Activated CD4-positive, CD25-positive, alpha-beta regulatory T cell (primary cell): ENCODE measurements at places on chromosomes 1 and 21.
A peak's percentile ranks its signal among the peaks of the same experiment; 100 is the strongest.

DNA sequence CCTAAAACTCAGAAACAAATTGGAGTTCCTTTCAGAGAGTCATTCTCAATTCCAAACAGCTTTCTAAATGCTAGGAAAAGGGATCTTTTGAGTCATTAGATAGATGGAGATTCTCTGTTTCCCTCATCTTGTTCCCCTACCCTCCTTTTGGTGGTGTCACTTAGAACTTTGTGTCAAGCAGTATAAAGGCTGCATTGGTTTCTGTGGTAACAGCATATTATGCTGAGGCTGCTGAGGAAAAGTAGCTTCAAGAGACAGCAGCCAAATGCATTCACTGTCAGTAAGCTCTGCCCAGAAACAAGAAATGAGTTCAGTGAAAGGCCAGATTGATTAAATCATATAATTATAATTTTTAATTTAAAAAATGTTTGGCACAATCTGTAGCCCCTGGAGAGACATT, 144.1 kb downstream of the LRRC40 start:
- DNase-seq: no peak

DNA sequence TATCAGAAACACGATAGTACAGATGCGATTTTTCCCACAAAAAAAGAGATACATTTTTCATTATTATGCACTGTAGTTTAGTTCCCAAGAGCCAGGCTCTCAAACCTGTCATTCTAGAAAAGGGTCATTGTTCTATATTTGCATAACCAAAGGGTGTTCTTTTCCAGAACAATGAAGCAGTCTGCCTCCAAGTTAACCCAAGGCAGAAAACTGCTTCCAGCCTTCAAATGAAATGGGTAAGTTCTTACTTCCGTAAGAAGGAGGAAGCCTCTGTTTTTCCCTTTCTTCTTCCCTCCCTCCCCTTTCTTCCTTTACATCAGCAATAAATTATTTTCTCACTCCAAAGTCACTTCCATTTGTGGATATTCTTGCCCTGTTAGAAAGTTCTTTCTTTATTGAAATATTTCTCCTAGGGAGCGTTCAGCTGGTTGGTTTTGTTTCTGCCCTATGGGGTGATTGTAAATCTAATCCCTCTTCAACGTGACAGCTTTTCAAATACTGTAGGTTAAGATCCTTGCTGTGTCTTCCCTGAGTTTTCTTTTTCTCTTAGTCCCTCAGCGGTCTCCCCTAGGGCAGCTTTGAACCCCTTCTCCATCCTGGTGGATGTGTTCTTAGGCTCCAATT, 77.3 kb upstream of the PTGFRN start:
- DNase-seq: no peak

DNA sequence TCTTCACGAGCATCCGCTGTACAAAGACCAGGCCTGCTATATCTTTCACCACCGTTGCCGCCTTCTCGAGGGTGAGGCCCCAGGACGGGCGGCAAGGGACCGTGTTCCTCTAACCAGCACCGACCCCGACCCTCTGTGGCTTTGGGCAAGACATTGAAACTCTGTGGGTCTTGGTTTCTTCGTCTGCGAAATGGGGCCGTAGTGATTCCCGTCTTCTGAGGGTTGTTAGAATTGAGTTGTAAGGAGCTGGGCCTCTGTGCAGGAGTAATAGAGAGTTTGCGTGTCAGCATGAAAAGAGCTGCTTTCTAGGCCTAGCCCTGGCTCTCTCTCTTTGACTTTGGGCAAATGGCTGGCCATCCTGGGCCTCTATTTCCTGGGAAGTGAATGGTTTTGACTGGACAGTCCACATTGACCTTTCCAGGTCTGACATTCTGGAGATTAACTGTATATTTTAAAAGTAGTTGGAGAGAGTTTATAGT, 591 bp downstream of the MRPL37 start:
- DNase-seq: no peak

DNA sequence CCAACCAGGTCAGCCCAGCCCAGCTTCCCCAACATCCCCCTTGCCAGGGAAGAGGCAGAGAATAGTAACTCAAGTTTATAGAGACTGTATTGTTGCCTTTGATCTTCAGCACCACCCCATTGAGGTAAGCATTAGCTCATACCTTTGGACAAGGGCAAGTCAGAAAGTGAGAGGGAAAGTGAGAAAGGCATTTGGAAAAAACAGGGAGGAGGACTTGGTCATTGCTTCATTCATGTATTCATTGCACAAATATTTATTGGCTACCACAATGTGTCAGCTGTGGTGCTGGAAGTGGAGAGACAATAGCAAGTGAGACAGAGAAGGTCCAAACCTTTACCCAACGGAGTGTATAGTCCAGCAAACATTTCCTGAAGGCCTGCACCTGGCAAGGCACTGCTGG, 561.2 kb downstream of the KIF26B start:
- no peak for DNase-seq

DNA sequence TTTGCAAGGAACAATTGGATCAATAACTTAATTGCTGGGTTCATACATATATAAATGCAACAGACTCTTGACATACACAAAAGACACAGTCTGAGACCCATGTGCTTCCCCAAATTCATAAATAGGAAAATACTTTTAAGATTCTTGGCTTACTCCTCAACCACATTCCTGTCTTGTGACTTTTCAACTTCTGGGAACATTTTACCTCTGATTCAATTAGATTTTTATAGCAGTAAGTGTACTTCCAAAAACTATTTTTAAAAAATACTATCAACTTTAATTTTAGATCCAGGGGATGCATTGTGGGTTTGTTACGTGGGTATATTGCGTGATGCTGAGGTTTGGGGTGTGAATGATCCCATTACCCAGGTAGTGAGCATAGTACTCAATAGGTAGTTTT, 406.7 kb downstream of the RPS6KC1 start:
- no peak for DNase-seq

- DNase-seq: no peak
Measured at GRCh38 chr1:161910604-161911003, 113.1 kb downstream of the OLFML2B start.

DNA sequence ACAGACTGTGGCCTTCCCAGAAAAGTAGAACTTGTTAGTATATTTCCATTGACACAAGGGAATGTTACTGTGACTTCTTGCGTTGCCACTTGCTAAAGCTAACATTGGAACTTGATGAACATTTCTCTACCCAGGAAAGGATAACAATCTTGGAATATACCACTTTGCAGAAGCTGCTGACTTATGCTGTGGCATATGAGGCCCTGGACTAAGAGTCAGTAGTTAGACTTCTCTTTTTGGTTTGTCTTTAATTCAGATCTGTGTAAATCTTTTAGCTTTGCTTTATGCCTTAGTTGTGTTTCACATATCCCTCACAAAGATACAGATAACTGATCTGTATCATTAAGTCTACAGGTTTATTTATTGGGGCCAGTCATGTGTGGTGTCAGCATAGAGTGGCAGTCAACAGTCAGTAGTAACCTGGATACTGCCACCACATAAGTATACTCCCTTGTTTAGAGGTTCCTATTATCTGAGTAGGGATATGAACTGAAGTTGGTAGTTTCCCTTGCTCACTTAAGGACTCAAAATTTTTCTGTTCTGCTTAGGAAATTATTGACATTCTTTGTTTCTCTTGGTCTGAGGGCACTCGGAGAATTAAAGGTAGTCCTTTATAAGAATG, 14.7 kb downstream of the RNF2 start:
- DNase-seq: no peak

GRCh38 chr1:208161656-208162375, 82.4 kb downstream of the PLXNA2 start:
- DNase-seq: no peak

GRCh38 chr1:38997034-38997900, 6.2 kb downstream of the AKIRIN1 start:
- DNase-seq: no peak

DNA sequence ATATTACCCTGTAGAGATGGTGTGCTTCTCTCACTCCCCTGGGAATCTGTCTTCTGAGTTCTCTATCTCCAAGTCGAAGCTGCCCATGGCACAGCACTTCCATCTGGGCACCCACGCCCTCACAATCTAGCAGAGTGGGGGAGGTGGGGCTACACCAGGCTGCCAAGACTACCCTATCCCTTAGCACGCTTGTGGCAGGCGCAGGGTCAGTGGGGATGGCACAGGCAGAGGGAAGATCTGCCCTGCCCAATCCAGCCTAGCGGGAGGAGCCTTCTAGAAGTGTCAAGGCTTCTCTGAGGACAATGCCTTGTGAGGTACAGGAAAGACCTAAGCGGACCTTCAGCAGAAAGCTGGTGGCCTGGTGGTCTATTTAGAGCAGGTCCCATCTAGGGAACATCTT, 49.1 kb downstream of the DMAP1 start:
- DNase-seq: no peak

GRCh38 chr21:44911384-44912157, 9.1 kb downstream of the ITGB2 start:
- DNase-seq: peak; percentile 39

GRCh38 chr1:59143133-59143487, 153.8 kb upstream of the FGGY start:
- DNase-seq: no peak

DNA sequence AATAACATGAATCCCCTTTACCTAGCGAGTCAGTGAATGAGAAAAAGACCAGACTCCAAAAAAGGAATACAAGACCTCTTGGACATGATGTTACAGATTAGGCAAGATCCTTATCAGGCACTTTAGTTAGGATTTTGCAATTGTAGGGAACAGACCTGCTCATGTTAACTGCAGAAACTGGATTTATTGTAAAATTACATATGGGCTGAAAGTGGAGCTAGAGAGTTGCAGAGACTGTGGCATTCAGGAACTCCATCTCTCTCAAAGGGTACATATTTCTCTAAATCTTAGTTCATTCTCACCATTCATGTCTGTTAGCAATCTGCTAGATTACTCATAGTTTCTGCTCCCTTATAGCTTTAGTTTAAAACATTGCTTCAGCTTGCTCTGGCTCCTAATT, 142.2 kb downstream of the PAPPA2 start:
- no peak for DNase-seq

DNA sequence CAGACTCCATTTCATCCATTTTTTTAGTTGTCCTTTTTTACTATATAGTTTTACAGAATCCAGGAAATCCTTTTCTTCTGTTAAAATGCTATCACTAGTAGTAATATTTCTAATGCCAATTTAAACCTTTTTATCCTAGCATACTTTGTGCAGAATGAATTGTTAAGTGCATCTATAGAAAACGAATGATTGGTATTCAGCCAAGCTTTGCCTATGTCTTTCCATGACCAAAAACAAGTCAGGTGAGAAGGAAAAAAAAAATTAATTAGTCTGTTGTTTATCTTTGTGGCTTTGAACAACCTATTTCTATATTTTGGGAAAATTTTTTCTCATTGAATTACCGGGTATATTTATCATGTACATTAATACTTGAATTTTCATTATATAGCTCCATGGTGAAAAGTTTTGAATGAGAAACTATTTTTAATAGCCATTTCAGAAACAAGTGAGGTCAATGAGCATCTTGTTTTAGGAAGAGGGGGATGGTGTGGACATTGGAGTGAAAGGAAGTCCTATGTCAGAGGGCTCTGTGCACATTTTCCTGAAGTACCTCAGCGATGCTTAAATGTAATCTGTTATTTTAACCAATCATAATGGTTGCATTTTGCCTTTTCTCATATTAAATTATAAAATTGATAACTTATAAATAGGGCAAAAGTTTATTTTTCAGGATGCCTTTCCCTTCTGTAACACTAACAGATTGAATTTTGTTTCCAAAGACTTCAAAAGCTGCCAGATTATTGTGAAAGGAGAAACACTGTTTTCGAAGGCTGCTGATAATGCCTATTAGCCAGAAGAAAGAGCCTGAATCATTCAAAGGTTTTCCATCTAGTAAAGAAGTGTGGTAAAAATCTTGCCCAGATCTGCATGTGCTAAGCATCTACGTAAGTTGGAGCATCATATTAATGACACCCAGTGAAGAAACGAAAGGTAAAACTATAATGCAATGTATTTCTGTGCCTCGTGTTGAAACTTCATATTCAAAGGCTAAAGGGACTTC, 73.8 kb upstream of the S1PR1 start:
- DNase-seq: no peak

DNA sequence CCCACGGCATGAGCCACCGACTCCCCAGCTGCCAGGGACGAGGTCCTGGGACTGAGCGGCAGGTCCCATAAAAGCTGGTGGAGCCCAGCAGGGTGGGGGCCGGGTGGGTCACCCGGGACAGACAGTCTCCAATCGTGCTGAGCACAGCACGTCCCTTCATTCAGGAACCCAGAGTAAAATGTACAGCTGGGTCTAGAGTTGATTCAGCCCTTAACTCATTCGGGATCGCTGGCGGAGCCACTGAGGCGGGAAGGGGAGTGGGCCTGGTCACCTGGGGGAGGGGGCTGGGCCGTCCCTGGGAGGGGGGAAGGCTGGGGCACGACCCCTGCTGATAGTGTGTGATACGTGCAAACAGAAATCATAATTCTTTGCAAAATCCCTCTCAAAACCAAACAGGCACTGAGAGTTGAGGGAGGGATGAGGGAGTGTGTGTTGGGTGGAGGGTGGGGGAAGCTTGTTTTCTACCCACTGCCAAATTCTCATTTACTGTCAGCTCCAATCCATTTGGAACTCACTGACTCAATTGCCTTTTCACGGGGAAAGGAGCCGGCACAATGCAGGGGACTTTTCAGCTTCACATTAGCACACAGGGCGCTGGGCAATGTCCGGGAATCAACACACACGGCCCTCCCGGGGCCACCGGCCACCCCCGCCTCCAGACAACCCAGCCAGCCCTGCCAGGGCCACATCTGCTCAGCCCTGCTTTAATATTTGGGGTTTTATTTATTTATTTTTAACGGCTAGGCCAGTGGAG, 13.8 kb downstream of the CASZ1 start:
- no peak for DNase-seq

DNA sequence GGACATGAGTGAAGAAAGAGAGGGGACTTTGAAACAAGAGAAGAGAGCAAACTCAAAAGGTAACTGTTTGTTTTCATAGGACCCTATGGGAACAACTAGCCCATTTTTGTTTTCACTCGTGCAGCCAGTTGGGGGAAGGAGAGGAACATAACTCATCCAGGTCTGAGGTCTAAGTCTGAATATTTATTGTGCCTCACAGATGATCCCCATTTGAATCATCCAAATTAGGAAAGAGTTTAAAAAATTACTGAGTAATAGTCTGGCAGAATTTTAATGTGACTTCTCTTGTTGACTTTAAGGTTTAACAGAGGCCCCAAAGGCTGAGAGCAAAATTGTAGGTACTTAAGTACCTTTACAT, 10.4 kb upstream of the TSPAN2 start:
- no peak for DNase-seq

GRCh38 chr1:113895098-113895497, 7.7 kb upstream of the BCL2L15 start:
- DNase-seq: no peak

- no peak for DNase-seq
Measured at GRCh38 chr1:1377540-1378205, 2.7 kb upstream of the AURKAIP1 start.

- DNase-seq: no peak
Measured at GRCh38 chr1:15540186-15540585, 13.5 kb downstream of the DNAJC16 start.

DNA sequence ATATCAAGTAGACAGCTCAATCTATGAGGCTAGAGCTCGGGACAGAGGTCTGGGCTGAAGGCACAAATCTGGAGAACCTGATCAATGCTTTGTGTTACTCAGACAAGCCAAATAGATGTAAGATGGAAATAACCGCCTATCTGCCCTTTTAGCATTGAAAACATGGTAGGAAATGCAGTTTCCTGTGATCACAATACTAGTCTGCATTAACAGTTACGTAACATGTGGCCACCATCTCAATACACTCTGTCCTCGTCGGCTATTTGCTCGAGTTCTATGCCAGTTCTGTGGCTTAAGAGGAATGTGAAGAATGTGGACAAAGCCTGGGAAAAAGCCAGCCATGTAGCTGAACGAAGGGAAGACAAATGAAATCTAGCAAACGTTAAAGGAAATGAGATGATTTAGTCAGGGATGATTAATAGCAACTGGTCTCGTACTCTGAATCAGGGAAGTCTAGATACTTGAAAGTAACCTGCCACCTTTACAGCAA, 73.3 kb downstream of the HSF2BP start:
- no peak for DNase-seq
